ENCODE measurements at places on chromosomes 6 and 20.

DNA sequence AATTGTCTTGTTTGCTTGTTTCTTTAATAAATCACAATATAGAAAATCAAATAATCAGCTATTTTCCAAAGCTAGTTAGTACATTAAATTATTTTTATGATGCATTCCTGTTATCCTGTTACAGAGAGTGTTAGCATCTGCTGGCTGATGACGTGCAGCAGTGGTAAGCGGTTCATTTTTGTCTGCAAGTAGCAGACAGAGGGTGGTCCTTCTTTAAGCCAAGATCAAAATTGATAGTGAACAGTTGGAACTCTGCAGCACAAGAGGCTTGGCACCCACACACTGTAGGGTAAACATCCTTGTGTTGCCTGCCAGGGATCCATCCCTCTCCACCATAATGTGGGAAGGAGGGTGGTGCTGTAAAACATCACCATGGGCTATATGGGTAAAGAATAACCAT, 158.3 kb downstream of the FRK start:
- no peak for DNase-seq

DNA sequence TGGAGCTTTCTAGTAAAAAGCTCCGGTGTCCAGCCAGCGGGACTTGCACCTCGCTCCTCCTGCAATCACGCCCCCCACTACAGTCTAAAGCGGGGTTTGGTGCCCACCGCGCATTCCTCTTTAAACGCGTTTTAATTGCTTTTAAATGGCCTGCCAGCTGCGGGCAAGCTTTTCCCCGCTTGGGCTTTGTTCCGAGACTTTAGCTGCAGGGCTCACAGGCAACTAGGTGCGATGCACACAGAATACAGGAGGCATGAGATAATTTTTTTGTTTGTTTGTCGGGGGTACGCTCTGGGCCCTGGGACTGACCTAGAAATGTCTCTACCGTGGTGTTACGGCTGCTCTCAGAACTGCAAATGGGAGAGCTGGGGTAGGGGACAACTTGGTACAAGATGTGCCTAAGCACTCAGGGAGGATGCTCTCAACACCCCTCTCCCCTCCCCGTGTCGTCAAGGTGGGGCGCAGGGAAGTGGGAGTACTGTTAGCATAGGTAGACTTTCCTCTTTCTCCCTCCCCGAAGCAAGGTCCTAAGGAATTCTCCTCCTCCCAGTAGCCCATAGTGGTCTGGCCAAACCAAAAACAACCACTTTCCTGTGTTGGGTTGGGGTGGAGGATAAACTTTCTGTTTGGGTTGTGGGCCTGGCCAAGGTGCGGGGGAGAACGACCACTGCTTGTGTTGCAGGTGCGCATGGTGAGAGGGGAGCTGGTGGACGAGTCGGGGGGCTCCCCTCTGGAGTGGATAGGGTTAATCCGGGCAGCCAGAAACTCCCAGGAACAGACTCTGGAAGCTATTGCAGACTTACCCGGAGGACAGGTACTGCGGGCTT, 1.6 kb downstream of the PRDM13 start:
- no peak for DNase-seq

GRCh38 chr6:111750753-111751673, 122.2 kb downstream of the FYN start:
- DNase-seq = no peak

- no peak for DNase-seq
Measured at GRCh38 chr6:128118401-128118800, 217.5 kb upstream of the THEMIS start.

- DNase-seq = no peak
Measured at GRCh38 chr20:36349384-36350170, 43.4 kb downstream of the DLGAP4 start.

Data from NCI-H1694 (cell line).